Activated CD8-positive, alpha-beta memory T cell treated with anti-CD3 and anti-CD28 coated beads for 1 hour (primary cell): ENCODE measurements at places on chromosomes 5 and 9.

DNA sequence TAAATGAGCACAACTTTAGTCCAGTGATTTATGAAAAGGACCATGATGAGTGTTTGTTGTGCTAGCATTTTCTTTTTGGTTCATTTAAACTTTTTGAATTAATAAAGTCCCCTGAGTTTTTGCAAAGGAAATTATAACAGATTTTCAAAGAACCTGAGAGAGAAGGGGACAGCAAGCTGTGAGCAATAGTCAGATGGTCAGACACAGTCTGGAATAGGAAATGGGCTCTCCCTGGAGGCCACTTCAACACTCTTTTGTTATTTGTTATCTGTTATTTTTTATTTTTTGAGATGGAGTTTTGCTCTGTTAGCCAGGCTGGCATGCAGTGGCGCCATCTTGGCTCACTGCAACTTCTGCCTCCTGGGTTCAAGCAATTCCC lies 171.1 kb downstream of the ARHGEF28 start:
- no peak for DNase-seq

DNA sequence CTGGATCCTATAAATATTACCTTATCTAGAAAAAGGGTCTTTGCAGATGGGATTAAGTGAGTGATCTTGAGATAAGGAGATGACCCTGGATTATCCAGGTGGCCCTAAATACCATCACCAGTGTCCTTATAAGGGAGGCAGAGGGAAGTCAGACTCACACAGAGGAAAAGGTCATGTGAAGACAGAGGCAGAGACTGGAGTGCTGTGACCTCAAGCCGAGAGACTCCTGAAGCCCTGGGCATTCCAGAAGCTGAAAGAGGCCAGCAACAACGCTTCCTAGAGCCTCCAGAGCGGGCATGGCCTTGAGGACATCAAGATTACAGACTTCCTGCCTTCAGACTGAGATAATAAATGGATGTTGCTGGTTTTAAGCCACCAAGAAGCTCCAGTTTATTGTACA lies 118.8 kb downstream of the ATPSCKMT start:
- DNase-seq, result no peak

DNA sequence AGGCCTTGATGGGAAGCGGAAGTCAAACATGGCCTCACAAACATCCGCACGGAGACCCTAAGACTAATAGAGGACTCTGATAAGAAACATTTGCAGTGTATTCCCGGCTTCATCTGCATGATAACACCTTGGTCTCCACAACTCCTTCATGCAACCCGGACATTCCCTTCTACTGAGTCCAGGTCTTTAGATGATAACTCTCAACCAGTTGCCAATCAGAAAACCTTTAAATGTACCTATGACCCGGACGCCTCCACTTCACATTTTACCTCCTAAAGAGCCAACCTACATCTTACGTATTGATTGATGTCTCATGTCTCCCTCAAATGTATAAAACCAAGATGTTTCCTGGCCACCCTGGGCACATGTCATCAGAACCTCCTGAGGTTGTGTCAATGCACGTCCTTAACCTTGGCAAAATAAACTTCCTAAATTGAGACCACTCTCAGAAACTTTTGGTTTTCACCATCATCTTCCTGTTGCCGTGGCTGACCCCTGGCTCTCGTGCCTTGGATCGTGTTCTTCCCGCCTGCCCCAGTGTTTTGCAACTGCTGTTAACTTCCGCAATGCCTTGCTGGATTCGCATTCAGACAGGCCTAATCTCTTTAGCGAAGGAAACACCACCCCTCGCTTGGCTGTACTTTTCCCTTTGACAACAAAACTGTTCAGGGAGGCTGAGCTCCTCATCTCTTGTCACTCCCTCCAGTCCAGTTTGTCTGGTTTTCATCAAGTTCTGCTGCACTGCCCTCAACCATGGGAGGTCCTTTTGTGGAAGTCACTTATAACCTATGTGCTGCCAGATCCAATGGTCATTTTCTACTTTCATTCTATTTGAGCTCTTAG lies 1.1 kb upstream of the DAP start:
- DNase-seq, result no peak

GRCh38 chr5:121630402-121630801 lies 221.3 kb upstream of the FTMT start:
- no peak for DNase-seq

- no peak for DNase-seq
Measured at GRCh38 chr5:163261647-163262269, 175.6 kb upstream of the CCNG1 start.

DNA sequence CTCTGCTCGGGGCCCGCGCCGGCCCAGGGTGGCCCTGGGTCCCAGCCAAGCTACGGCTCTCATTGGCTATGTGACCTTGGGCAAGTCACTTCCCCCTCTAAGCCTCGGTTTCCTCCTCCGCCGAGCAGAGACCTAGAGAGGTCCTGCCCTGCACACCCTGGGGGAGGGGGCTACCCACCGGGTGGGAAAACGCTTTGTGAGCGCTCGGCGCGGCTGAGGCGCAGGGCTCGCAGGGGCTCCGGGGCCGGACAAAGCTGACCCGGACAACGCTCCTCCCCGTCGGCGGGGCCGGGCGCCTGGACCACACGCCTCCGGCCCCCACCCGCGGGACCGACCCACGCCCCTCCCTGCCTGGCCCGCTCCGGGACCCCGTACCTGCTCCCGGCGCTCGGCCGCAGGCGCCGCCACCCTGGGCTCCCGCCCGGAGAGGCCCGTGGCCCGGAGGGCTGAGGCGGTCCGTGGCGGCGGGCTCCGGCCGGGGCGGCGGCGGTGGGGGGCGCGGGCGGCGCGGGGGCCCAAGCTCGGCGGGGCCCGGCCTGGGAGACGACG lies 85.7 kb upstream of the MELK start:
- no peak for DNase-seq

DNA sequence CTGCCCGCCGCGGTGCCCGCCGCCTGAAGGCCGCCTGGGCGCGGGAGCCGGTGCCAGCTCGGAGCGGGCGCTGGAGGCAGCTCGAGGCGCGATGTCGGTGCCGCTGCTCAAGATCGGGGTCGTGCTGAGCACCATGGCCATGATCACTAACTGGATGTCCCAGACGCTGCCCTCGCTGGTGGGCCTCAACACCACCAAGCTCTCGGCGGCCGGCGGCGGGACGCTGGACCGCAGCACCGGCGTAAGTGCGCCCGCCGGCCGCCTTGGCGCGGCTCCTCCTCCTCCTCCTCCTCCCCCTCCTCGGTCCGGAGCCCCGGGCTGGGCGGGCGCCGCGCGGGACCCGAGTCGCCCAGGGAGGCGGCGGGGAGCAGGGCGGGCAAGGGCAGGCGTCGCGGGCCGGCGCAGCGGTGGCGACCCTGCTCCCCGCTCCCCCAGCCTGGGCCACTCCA lies 455 bp downstream of the OLFM1 start:
- no peak for DNase-seq

- DNase-seq, result no peak
Measured at GRCh38 chr5:151295791-151296477, 7.6 kb downstream of the SLC36A3 start.

DNA sequence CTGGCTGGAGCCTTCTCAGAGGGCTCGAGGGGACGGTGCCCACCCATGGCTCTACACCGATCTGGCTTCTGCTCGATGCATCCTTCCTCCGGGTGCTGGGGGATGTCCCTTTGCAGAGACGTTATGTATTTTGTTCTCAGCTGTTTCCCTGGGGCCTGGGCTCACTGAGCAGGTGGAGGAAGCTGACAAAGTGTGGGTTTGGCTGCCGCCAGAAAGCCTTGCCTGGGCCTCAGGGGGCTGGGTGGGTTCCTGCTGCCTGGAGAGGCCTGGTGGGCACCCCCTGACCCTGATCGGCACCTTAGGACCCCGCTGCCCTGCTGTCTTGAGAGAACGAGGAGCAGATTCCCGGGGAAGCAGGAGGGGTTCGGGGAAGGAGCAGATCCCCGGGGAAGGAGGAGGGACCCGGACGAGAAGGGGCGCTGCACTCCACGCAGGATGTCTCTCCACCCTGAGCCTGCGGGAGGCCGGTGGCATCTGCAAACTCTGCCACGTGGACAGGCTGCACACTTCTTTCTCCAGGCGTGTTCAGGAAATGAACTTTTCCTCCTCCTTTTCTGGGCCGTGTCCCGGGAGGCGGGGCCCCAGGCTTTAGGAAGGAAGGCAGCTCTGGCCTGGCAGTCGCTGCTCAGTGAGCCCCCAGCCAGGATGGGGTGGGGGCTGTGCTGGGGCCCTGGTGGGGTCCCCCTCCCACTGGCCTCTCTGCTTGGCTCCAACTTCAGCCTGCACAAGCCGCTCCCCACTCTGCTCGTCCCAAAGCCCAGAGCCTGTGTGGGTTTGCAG lies 148.9 kb downstream of the RXRA start:
- no peak for DNase-seq

- peak; percentile 16 for DNase-seq
Measured at GRCh38 chr5:55037046-55037771, 13.2 kb downstream of the GZMK start.

DNA sequence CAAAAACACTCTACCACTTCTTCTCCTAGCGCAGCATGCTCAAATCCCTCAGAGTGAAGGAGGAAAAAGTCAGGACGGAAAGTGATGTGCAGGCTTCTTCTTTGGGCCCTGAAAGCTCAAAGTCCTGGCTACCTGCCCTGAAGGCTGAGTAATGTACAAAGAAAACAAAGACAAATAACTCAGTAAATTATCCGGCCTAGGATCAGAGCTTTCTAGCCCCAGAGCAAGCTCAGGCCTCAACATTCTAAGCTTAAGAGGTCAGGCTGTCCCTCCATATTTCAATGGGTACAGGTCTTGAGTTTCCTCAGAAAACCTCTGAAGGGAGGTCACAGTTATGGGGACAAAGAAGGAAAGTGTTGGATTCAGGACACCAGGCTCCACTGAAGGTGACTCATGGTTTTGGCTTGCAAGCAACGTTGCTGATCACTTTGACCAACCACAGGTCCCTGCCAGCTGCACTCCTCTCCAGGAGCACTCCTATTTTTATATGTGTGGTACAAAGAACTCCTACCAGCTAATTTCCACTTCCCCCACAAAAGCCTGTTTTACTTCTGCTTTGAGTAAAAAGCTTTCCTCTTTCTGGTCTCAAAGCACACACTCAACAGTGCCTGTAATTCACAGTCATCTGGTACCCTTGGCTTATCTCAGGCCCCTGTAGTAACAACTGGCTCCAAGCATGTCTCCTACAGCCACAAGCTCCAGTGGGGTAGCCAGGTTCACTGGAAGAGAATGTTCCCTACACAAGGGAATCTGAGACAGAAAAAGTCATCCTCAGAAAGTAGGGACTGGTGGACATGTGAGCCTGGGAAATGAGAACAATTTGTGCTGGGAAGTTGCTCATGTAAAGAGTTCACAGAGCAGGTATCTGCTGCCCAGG lies 115.7 kb downstream of the UGCG start:
- DNase-seq, result no peak

- DNase-seq, result no peak
Measured at GRCh38 chr5:19532936-19533335, 455.1 kb downstream of the CDH18 start.

DNA sequence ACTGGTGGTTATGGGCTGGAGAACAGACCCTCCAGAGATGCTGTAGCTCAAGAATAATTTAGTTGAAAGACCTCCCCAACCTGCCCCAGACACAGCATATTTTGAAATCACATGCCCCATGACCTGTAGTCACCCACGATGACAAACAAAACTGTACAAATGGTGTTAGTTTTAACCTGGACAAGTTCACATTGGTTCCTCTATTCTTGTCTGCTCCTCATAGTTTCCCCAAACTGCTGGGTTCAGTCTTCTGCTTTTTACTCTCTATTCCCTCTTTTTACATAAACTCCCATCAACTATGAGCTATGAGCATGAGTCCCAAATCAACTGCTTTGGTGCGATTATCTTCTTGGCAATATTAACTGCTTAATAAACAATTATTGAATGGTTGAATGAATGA lies 365.3 kb upstream of the CLINT1 start:
- DNase-seq, result no peak

GRCh38 chr5:143142596-143143435 lies 260.7 kb downstream of the NR3C1 start:
- no peak for DNase-seq

- DNase-seq, result no peak
Measured at GRCh38 chr9:130786526-130786925, 48.5 kb upstream of the ABL1 start.

DNA sequence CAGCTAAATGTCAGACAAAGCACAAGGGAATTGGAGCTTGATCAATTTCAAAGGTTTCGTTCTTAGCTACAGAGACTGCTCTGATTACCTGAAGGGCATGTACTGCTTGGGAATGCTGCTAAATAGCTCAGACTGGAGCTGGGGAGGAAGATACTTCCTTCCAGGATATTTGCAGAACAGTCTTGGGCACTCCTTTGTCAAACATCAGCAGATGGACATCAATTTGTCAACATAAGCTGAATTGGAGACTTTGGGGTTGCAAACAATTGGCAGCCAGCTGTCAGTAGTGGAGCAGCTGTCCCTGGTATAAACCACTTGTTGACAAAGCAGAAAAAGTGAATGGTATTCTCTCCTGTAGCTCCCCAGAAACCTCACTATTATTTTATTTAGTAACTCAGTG lies 182.0 kb downstream of the CCDC192 start:
- no peak for DNase-seq

DNA sequence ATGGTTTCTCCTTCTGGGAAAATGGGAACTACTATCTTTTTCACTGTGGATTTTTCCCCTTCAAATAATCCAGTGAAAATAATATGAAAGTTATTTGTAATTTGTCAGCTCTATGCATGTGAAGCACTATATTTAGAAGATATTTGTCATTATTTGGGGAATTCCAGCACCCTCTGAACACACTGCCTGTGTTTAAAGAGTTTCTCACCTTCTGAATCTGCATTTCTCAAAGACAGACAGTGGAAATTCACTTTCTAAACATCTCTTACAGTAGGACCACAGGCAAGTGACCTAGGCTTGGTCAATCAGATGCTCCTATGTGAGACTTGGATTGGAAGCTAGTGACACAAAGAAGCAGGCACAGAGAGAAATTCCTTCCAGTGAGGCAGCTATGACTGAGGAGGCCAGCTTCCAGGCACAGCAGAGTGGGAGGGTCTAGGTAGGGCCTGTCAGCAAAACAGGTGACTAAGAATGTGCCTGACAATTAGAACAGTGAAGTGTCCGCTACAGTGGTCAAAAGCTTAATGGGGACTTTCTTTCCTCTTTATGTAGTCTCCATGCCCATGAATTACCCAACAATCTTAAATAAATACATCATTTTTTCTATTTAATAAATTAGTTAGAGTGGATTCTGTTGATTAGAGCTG lies 167.2 kb downstream of the HMHB1 start:
- no peak for DNase-seq

DNA sequence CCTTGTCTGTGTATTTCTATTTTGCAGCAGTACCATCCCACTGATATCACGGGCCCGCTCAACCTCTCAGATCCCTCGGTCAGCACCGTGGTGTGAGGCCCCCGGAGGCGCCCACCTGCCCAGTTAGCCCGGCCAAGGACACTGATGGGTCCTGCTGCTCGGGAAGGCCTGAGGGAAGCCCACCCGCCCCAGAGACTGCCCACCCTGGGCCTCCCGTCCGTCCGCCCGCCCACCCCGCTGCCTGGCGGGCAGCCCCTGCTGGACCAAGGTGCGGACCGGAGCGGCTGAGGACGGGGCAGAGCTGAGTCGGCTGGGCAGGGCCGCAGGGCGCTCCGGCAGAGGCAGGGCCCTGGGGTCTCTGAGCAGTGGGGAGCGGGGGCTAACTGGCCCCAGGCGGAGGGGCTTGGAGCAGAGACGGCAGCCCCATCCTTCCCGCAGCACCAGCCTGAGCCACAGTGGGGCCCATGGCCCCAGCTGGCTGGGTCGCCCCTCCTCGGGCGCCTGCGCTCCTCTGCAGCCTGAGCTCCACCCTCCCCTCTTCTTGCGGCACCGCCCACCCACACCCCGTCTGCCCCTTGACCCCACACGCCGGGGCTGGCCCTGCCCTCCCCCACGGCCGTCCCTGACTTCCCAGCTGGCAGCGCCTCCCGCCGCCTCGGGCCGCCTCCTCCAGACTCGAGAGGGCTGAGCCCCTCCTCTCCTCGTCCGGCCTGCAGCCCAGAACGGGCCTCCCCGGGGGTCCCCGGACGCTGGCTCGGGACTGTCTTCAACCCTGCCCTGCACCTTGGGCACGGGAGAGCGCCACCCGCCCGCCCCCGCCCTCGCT lies 1.9 kb downstream of the LRRC26 start:
- DNase-seq, result no peak
